Left cardiac atrium (tissue), 4 donors: ENCODE measurements at places on chromosomes 6 and 20. TPM values are rescaled to one million over a fixed set of nuclear protein-coding genes. Genes with fewer than 3 reads are reported as not detected.

HLA-DOA gene
- total RNA-seq, result 1.8 TPM

DNA sequence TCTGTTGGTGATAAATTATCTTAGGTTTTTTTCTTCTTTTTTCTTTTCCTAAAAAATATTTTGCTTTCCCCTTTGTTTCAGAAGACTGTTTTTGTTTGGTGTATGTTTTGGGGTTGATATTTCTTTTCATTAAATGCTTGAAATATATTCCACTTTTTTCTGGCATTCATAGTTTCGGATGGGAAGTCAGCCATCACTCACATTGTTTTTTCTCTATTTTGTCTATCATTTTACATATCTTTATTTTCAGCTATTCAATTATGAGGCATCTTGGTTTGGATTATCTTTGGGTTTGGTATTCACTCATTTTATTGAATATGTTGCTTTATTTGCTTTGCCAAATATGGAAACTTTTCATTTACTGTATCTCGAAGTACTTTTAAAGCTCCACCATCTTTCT lies 600.5 kb upstream of the EYS start:
- no peak for DNase-seq

CDC40 gene
- 15.8 TPM for total RNA-seq

DNA sequence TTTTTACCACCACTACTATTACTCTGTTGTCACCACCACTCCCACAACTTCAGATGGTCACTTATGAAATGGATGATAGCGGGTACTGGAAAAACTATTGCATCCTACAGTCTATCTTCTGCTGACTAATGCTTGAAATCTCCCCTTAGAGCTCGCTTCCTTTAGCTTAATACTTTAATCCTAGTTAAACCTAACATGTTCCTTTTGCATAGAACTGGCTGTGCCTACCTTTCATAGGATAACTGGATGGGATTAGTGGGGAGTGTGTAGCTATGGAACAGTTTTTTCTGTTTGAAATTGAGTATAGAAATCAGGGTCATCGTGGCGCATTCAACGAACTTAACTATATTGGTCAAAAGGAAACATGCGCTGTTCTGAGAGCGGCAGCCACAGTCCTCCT lies 294.7 kb downstream of the FARS2 start:
- no peak for DNase-seq

DNA sequence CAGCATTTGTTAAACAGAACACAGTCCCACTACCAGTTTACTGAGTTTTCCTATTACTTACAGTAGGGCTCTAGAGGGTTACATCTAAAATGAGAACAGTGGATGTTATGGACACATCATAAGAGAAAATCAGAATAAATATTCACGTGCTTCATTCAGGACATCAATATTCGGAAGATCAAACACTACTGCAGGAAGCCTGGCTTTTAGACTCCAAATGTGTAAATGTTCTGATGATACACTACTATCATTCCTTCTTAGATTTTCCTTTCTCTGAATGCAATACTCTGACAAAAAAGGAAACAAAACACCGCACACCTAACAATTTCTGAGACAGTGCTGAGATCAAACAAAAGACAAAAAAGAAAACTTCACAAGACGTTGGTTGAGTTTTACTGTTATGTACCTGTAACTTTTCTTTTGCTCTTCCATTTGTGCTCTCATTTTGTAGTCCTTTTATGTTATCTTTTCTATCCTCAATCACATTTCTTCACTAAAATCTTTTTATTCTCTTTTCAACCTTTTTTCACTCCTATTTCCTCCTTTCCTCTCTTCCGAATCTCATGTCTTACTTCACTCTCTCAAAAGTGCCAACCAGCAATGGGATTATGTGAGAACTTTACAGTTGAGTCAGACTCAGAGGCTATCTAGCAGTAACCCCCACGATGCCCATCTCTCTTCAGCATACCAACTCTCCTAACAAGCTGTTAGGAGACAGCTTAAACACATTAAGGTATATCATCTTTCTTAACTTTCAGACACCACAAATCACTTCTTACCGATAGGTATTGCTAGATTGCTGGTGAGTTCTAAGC lies 1.7 kb downstream of the FAM184A start:
- DNase-seq, result no peak

DNA sequence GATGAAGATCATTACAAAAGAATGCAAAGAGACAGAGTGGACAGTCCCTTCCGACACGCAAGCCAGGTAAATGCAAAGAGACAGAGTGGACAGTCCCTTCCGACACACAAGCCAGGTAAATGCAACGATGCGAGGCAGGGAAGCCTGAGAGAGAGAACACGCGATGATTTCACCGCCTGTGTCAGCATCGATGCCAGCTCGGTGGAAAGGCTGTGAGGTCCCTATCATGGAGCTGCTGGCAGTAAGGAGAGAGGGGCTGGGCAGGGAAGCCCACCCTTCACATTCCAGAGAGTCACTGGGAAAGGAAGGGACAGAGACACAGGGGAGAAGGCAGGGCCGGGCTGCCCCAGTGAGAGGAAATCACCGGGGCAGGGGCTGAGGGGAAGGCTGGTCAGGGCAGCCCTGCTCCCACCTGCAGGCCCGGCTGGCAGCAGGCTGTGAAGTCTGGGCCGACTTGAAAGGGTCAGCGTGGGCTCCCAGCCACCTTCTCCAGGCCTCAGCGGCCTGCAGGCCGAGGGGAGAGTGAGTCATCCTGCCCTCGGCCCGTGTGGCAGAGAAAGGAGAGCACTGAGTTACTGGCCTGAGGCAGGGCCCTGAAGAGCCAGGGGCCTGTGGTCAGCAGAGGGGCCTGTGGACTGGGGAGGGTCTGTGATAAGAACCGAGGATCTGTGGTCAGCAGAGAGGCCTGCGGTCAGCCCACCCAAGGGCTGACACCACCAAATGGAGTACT lies 80.4 kb downstream of the DACT2 start:
- DNase-seq, result no peak

TOX2 gene
- 1.6 TPM for total RNA-seq

SLC52A3 gene
- 1.7 TPM for total RNA-seq

FOXC1 gene
- 25.9 TPM for total RNA-seq

DNA sequence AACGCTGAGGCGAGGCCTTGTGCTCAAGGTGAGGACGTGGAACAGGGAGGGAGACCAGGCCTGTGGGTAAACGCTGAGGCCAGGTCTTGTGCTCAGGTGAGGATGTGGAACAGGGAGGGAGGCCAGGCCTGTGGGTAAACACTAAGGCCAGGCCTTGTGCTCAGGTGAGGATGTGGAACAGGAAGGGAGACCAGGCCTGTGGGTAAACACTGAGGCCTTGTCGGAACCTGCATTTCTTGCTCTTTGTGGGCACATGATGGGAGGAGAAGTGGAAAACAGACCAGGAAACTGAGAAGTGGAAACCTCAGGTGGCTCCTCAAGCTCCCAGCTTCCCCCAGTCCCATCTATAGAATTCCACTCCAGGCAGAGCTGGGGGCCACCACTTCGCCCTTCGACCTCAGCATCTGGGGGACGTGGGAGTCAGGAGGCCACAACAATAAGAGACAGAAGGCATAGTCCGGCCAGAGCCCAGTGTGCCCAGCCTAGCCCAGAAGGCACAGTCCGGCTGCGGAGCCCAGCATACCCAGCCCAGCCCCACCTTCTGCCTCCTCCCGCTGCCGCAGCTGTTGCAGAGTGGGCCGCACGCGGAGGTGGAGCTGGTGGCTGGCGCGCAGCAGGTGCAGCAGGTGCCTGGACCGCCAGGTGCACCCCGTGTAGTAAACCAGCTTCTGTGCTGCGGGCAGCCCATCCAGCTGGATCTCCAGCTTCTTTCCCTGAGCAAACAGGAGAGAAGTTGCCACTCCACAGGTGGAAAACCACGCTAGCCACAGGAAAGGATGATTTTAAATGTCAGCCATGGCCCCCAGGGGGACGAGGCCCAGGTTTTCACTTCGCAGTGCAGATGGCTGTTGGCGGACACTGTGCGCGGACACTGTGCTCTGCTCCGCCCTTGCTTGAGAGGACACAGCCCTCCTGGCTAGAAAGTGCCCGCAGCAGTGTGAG lies 17.5 kb downstream of the FRMD1 start:
- no peak for DNase-seq

GRCh38 chr6:6179858-6180623 lies 140.4 kb downstream of the F13A1 start:
- no peak for DNase-seq

SHLD1 gene
- total RNA-seq, result 9.3 TPM
